ENCODE measurements at places on chromosomes 16 and 17.

DNA sequence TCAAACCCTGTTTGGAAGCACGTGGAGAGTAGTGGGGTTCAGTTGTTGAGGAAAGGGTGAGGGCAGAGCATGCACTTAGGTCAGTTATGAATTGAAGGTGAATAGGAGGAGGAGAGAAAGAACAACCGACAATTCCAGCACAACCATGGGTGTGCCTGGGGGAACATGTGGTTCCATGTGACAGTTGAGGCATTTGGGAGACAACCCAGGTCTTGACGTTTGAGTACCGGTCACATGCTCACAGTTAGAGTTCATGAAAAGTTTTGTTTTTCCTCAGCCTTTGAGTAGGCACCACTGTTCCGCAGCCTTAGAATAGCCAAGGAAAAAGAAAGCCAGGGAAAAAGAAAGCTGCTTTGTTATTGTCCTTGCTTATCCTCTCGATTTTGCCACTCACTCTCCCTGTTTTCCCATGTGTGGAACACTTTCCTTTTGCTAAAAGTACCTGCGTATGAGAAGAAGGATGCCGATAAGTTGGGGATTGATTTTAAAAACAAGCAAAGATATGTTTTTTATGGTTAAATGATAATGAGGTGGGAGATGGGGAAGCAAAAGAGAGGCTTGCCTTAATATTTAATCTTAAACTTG, 25.6 kb upstream of the ABCC11 start:
- peaks cover 14% of the 10 kb centered on the region for H3K36me3 ChIP-seq
- no peak for DNase-seq
- H3K4me1 ChIP-seq, result no peaks in the 10 kb centered on the region
- H3K4me3 ChIP-seq, result no peak overlapping the region
- peak overlapping the region; percentile 66 for H3K27ac ChIP-seq

DNA sequence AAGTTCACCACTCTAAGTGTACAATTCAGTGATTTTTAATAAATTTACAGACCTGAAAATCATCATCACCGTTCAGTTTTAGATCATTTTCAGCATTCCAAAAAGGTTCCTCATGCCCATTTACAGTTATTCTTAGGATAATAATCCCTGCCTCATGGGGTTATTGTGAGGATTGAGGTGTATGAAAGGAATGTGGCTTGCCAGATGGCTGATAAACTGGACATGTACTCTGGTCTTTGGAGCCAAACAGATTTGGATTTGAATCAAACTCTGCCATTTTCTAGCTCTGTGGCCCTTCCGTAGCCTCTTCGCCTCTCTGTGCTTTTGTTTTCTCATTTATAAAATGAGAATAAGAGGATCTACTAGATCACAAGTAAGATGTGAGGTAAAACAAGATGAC, 53.9 kb upstream of the GPRC5B start:
- no peaks in the 10 kb centered on the region for H3K27me3 ChIP-seq
- no peak for DNase-seq
- H3K4me3 ChIP-seq, result no peak overlapping the region
- H3K27ac ChIP-seq, result no peak overlapping the region
- no peaks in the 10 kb centered on the region for H3K4me1 ChIP-seq

DNA sequence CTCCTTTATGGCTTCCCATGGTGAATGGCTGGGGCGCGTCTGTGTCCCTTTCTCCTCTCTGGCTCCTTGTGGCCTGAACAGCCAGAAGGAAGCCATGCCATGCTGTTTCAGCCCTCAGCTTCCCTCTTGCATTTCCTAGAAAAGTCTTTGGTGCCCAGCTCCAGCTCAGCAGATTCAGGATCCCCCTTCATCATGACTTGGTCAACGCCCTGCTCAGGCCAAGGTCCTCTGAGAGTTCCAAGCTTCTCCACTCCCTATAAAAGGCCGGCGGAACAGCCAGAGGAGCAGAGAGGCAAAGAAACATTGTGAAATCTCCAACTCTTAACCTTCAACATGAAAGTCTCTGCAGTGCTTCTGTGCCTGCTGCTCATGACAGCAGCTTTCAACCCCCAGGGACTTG, at the start of gene CCL13:
Gene CCL13, plus strand, starts transcription at position 287 of the 400 bp plus-strand sequence. Its CDS starts 47 bp downstream, at position 334.
- DNase-seq, result no peak
- no peaks in the 10 kb centered on the region for H3K36me3 ChIP-seq
- H3K27me3 ChIP-seq, result no peaks in the 10 kb centered on the region
- H3K27ac ChIP-seq, result no peak within 1 kb of the TSS
- no peak within 1 kb of the TSS for H3K4me3 ChIP-seq

DNA sequence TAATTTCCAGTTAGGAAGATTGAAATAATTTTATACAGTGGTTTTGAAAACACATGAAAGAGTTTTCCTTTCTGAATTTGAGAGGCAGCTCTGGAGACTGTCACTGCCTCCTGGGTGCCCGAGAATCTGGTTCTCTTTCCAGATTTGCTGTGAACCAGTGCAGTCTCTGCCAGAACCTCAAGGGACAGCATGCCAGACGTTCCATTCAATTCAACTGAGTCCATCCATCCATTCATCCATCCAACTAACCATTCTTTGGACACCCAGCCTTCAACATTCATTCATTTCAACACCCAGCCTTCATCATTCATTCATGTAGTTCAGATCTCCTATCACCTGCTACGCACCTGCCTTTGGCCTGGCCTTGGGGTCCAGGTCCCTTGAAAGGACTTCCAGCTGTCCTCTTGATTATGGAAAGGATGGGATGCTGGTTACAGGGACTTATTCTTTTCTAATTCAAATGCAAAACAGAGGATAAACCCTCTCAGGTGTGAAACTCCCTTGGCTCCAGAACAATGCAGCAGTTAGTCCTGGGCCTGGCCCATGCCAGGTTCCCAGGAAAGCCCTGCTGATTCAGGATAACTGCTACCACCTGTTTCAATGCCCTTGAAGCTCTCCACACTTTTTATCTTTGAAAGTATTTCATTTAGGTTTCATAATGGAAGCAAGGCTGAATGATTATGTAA, 68.7 kb downstream of the WSCD1 start:
- no peak for DNase-seq
- no peaks in the 10 kb centered on the region for H3K36me3 ChIP-seq
- no peak overlapping the region for H3K4me3 ChIP-seq
- no peaks in the 10 kb centered on the region for H3K4me1 ChIP-seq
- H3K27me3 ChIP-seq, result no peaks in the 10 kb centered on the region

DNA sequence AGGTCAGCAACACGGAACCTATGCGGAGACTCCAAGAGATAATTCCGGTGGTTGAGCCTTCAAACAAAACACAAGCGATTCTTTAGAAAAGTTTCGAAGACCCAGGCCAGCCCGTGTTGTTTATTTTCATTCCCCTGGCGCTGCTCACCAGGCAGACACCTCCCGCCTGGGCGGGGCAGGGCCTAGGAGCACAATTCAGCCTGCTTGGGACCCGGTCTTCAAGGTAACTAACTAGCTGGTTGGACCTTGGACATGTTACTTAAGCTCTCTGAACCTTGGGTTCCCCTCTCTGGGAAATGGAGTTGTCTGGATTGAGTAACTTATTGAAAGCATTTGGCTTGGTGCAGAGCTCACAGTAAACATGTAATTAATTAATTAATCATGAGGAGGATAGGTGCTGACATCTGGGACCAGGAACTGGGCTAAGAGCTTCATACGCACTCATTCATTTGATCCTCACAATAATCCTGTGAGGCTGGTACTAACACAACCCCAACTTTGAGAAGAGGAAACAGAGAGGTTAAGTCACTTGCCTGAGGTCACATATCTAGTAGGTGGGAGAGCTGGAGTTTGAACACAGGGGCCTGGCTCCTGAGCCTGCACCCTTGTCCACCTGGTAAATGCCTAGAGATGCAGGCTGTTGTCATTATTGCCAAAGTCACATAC, 125.3 kb upstream of the SMURF2 start:
- DNase-seq, result no peak
- H3K27ac ChIP-seq, result no peak overlapping the region
- H3K4me3 ChIP-seq, result no peak overlapping the region
- peaks cover 44% of the 10 kb centered on the region for H3K36me3 ChIP-seq
- no peaks in the 10 kb centered on the region for H3K27me3 ChIP-seq

DNA sequence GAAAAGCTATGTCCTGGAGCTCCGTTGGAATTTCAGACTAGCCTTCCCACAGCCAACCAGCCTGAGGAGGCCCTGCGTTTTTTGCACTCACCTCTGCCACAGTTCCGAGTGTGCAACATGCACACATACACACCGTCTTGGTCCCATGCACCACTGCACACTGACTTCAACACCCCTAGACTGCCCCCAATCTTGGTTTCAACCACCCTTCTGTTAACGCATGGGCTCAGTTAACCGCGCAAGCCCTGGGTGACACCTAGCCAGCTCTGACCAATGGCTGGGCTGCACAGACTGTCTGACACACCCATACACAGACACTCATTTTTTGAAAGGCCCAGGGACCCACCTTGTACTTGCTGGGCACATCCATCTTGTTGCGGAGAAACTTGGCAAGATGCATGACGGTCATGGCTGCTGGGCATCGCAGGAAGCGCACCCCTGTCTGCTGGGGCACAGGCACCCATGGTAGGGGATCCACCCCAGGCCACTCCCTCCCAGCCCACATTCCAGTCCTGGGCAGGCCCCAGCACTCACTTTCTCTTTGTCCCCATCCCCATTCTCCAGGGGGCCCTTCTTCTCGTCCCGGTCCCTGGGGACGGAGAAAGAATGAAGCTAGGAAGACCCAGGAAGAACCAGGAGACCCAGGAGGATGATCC, 8.0 kb downstream of the CISD3 start:
- H3K4me1 ChIP-seq, result peaks cover 58% of the 10 kb centered on the region
- H3K4me3 ChIP-seq, result no peak overlapping the region
- no peak overlapping the region for H3K27ac ChIP-seq
- no peaks in the 10 kb centered on the region for H3K27me3 ChIP-seq
- peaks cover 39% of the 10 kb centered on the region for H3K36me3 ChIP-seq

Measured in right atrium auricular region (tissue), 2 donors.